ENCODE measurements at places on chromosomes 7 and 10.

GRCh38 chr7:131338173-131338572 is 10.5 kb downstream of the MKLN1 start:
- DNase-seq = no peak

DNA sequence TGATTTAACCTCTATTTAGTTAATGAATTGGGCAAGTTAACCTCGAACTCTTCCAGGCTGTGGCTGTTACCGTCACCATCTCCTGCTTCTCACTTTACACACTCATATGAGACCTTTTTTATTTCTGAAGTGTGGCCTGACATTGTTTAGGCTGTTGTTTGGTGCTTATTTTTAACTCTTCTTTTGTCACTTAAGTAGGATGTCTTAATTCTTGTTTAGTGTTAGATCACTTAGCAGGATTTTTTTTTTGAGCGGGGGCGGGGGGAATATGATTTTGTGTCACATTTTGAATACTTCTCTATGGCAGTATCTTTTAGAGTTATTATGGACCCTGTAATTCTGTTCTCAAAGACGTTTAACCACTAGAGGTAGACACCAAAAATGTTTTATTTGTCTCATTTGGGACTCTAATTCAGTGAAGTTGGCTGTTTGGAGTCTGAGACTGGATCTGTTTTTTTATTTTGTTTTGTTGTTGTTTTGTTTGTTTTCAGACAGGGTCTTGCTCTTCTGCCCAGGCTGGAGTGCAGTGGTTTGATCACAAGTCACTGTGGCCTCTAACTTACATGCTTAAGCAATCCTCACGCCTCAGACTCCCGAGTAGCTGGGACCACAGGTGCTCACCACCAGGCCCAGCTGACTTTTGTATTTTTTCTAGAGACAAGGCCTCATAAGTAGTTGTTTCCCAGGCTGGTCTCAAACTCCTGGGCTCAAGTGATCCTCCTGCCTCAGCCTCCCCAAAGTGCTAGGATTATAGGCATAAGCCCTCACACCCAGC is 73.5 kb downstream of the CUX1 start:
- DNase-seq = no peak

DNA sequence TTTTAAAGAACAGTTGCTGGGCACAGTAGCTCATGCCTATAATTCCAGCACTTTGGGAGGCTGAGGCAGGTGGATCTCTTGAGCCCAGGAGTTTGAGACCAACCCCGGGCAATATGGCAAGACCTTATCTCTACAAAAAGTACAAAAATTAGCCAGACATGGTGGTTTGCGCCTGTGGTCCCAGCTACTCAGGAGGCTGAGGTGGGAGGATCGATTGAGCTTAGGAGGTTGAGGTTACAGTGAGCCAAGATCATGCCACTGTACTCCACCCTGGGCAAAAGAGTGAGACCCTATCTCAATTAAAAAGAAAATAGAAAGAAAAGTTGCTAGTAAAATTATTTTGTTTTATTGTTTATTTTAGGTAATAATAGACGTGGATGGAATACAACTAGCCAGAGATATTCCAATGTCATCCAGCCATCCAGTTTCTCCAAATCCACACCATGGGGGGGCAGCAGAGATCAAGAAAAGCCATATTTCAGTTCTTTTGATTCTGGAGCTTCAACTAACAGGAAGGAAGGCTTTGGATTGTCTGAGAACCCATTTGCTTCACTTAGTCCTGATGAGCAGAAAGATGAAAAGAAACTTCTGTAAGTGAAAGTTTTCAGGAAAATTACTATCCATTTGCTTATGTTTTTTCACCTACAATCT is 3.0 kb downstream of the NUP42 start:
- peak; percentile 76 for DNase-seq

DNA sequence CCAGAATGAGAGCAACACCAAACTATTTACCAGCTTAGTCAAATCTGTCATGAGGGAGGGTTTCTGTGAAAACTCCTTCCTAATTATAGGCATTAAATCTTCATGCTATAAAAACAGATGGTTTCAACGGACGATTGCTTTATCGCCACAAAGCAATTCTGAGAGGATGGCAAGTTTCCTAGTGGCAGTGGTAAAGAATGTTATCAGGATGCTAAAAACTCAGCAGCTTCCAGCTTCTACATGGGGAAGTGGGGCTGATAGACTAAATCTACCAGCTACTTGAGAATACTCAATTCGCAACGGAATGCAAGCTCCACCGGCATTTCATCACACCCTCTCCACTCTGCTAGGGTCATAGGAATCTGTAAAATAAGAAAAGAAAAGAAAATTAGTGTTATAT is 41.8 kb downstream of the JCAD start:
- DNase-seq = no peak

- DNase-seq = no peak
These were observed 51.5 kb downstream of the CHST15 start for GRCh38 chr10:124041675-124042445.

DNA sequence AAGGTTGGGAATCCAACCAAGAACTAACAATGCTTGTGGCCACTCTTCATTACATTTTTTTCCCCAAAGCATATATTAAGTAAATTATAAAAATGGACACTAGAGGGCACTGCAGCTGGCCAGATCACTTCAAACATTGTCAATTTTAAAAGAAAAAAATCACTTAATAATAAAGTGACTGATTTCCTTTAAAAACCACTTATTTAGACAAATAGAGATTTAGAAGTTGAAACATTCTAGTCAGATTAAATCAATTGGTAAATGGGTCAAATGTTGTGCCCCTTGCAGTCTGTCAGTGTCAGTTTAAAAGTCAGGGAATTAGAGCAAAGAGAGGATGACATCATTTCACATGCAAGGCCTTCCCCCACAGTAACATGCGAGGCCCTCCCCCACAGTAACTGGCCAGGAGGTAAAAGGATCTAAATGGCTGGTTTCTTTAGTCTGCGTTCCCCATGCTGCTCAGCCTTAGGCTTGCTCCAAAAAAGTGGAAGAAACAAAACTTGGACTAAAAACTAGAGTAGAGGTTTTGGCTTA is 177.9 kb downstream of the SKAP2 start:
- peak; percentile 52 for DNase-seq

GRCh38 chr10:29841724-29842649 is 207.2 kb upstream of the SVIL start:
- no peak for DNase-seq

- DNase-seq = no peak
These were observed 10.7 kb downstream of the WIPI2 start for GRCh38 chr7:5200561-5201235.

DNA sequence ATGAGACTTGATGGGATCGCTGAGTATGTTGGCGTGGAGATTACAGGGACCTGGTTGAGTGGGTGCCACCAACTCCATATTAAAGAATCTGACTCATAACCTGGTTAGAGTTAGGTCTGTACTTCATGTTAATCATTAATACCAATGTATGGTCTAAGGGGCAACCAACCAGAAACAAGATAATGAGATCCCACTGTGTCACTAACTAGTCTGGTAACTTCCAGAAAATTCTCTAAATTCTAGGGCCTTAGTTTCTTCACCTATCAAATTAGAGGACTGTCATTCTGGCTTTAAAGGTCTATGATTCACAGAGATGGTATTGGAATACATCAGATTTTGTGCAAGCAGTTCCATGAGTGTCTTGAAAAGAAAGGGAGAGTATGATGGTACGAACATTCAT is 102.2 kb downstream of the SNX10 start:
- no peak for DNase-seq

GRCh38 chr7:44061645-44062179 is 3.7 kb downstream of the PGAM2 start:
- no peak for DNase-seq

DNA sequence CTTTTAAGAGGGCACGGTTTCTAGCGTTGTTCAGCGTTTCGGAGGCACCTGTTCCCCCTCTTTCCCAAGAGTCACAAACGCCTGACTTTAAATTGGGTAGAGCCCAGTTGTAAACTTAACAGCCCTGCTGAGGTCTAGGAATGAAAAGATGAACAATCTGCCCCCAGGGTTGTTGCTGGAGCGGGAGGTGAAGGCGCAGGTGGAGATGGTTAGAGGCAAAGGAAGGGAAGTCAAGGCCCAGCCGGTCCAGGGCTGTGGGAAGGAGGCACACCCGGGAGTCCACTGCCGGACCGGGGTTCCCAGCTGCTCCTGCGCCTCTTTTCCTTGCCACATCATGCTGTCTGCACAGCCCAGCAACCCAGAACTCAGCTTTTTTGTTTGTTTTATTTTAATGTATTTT is 770 bp downstream of the PRXL2A start:
- DNase-seq = no peak

DNA sequence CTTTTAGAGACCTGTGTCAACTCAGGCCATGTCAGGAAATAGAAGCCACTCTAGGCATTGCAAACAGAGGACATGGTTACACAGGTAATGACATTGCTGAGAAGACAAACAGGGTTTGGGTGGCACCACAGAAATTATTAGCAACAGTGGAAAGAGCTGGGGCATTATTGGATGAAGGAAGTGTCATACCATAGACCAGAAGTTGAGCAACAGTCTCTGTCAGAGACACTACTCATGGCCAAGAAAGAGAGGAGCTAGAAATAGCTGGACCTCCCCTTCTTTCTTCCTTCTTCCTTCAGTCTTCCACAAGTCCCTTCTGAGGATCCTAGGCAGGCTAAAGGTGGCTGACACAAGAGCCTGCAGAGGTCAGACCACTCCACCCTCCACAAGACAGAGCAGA is 4.2 kb upstream of the LIPA start:
- DNase-seq = no peak

- DNase-seq = no peak
These were observed 47.6 kb upstream of the MGMT start for GRCh38 chr10:129419397-129419796.

DNA sequence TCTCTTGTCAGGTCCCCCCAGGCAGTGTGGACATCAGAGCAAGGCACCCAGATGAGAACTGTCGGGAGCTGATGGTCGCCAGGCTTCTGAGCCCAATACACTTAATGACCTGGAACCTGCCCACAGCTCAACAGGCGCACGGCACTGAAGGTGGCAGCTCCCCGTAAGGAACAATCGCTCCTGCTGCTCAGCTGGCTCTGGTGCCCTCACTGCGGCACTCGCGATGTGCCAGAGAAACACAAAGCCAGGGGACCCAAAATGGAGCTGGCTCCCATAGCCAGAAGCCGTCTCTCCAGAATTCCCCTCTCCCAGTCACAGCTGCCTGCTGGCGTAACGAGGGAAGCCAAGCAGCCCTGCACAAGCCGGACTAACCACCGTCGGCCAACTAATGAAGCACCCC is 6.3 kb downstream of the CALN1 start:
- no peak for DNase-seq

DNA sequence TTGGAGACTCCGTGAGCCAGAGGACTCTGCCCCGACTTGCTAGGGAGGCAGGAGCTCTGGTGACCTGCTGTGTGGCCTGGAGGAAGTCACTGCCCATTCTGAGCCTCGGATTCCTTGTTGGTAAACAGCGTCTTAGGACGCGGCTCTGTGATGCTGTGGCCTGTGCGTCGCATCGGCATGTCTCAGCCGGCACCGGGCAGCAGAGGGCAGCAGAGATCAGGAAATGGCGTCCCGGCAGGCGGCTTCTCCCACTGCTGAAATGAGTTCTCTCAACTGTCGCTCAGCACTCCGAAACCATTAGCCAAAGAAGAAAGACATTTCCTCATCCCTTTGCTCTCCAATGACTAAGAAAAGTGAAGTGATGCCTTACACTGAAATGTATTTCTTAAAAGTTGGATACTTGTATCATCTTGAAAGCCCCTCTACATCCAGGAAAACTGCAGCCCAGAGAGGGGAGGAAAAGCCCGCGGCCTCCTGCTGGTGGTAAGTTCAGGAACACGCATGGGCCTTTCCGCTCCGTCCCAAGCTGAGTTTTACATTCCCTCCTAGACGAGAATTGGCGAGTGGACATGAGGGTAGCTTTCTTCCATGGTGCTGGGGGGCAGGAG is 91.7 kb downstream of the WDR11 start:
- peak; percentile 39 for DNase-seq

DNA sequence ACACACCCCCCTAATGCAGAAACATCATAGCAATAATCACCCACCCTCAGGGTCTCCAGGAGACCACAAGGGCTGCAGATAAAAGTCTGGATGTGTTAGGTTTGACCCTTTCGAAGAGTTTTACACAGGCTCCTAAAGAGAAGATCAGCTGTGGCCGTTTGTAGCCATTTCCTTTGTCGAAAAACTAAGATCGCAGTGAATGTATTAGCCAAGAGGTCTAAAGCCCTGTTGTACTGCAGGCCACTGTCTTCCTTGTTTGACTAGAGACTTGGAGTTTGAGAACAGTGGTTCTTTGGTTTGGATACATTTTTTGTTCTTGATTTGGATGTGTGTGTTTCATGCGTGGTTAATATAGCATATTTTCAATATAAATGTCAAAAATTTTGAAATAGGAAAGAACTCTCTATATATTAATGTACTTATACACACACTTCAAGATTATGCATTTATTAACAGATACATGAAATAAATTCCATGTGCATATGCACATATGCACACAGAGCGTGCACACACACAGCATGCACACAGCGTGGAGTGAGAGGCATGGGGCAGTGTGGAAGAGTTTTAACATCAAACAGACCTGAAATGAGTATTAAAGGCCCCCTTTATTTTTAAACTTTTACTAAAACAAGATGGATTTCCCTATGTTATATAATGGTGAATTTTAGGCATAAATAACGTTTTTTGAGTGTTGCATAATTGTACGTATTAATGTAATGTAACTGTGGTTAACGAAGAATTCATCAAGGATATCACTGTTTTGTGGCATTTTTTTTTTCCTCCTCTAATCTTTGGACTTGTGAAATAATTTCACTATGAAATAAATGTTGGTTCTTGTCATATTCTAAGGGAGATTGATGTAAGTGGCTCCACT is 2.2 kb downstream of the IKZF1 start:
- peak; percentile 42 for DNase-seq

DNA sequence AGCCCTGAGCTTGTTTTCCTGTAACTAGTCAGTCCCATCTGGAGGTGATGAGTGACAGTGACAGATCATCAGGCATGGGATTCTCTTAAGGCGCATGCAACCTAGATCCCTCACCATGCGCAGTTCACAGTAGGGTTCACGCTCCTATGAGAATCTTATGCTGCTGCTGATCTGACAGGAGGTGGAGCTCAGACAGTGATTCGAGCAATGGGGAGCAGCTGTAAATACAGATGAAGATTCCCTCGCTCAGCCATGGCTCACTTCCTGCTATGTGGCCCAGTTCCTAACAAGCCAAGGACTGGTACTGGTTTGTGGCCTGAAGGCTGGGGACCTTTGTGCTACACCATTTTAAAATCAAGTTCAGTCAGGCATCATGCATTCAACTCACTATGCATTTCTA is 221.7 kb downstream of the KIAA1217 start:
- no peak for DNase-seq

DNA sequence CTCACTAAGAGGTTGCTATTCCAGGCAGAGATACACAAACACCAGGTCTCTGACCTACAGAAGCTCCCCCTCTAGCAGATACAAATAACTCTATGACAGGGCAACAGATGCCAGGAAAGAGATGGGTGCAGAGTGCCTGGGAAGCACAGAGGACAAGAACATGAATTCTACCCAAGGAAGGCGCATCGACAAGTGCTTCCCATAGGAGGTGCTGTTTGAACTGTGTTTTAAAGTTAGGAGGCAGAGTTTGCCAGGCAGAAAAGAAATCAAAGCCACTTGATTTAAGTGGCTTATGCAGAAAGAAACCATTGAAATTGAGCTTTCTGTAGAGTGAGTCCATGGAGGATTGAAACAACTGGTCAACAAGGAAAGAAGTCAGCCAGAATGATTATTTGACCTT is 35.3 kb upstream of the EGR2 start:
- peak; percentile 3 for DNase-seq
